ENCODE measurements at places on chromosomes 6 and 20.

DNA sequence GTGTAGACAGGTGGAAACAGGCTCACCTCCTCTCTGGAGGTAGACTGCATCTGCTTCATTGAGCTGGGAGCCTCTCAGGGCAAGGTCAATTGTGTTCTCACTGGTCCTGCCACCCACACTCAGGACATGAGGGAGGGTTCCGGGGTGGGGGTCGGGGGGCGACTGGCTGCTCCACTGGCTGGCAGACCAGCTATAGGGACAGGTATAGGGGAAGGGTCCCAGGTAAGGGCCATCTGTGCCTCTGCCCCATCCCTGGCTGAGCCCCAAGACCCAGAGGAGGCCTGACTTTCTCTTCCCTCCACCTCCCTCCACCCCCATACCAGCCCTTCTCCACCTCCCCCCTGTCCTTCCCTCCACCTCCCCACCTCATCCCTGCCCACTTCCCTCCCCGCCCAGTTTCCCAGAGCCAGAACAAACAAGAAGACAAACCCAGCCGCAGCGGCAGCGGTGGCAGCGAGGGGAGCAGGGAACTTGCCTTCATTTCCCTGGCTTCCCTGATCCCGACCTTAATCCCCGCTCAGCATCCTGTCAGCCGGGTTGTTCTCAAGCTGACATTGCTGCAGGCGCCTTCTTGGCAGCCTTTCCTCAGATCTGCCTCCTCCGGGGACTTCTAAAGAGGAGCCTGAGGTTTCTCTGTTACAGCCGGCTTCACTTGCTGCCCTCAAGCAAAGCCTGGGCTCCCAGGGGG lies 18.3 kb upstream of the FOXP4 start:
- no peak for DNase-seq

GRCh38 chr6:106037060-106037459 lies 49.1 kb upstream of the PRDM1 start:
- DNase-seq = no peak

DNA sequence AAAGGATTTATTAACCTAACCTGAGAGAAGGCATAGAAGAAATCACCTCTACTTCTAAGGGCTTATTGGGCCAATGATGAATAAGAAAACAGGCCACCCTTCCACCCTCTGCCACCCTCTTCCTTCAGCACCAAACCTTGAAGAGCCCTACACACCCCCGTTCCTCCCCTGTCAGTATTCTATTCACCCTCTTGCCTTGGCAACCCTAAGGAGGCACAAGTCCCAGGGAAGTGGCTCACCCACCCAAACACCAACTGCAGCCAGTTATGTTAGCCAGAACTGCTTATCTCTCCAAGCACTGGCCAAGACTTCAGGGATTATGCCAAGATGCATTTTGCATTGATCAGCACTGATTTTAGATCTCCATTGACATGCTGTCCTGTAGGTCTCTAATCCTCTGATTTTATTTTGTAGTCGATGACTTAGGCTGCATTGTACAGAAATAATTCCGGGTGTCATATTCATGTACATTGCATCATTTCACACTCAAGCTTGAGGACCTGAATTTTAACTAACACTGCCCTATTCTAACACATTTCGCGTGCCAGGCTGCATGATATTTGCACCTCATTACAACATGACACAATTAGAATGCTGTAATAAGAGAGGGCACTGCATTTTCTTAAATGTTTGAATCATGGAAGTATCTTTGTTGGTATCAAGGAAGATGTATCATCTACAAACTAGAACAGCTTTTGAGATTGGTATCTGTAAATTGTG lies 15.7 kb downstream of the CNKSR3 start:
- no peak for DNase-seq

GRCh38 chr6:82711971-82712370 lies 348.4 kb downstream of the TPBG start:
- DNase-seq = no peak

DNA sequence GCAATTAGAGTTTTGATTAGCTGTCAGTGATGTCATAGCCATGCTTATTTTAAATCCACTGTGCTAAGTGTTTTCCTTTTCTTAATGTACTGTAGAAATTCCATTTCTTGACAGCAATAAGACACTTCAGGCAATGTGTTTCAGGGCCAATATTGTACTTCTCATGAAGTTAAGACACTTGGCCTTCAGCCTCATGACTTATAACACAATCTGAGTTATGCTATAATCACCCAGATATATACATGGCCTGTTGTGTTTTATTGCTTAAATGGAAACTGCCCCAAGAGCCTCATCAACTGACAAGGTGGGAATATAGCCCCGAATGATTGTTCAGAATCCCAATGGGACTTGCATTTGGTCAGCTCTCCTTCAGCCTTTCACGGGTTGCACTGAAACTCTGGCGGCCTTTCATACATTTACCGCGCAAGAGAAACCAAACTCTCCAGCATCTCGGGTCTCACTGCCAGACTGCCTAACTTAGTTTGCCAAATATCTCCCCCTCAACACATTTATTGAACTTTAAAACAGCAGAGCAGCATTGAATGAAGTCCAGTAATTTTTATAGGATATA lies 44.2 kb upstream of the TBX18 start:
- DNase-seq = no peak

Measured in stimulated activated CD8-positive, alpha-beta memory T cell treated with anti-CD3 and anti-CD28 coated beads, Interleukin-2, amount 100 ng/mL, for 1 hour (primary cell).